ENCODE measurements at places on chromosomes 3 and 15. TPM values are rescaled to one million over a fixed set of nuclear protein-coding genes. Genes with fewer than 3 reads are reported as not detected.

Gene HEMK1
- 8.7 TPM for total RNA-seq

Gene DNAH12
- under 0.01 TPM for total RNA-seq

Gene PLA2G4F
- total RNA-seq: under 0.01 TPM

Gene WDR5B
- total RNA-seq: 5.0 TPM

Gene LRTM1
- total RNA-seq: not detected

Gene RTP3
- total RNA-seq: not detected

Gene ZBTB20
- 12.0 TPM for total RNA-seq
